Umbilical cord (tissue), 2 donors: ENCODE measurements at places on chromosomes 3 and 15. TPM values are rescaled to one million over a fixed set of nuclear protein-coding genes. Genes with fewer than 3 reads are reported as not detected.

The ST3GAL6 gene
- total RNA-seq, result 12.0 TPM

The ITPKA gene
- total RNA-seq, result 24.1 TPM

DNA sequence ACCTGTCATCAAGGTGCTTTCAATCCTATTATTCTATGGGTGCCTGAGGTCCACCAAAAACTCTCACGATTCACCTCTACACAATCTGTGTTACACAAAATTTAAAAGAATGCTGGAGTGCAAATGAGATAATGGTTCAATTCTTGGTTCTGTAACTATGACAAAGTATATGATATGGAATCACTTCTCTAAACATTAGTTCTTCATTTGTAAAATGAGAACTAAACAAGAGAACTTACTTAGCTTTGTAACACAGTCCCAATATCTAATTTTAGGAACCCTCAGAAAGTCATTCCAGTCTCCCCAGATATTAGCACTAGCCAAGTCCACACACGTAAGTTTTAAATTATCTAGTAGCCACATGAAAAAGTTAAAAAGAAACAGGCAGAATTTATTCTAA is 111.5 kb downstream of the TBL1XR1 start:
- no peak for DNase-seq

DNA sequence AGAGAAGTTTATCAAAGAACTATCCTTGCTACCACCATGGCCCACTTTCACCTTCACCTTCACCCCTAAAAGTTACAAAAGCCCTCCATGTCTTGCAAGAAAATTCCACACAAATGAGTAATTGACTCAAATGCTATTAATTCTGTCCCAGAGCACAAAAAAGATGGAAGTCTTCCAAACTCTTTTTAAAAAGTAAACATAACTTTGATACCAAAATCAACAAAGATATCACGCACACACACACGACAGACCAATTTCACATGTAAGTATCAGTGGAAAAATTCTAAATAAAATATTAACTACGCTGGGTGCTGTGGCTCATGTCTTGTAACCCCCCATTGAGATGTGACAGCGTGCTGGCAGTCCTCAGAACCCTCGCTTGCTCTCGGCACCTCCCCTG is 1.1 kb upstream of the MCCC1 start:
- DNase-seq, result no peak

The PRSS50 gene
- not detected for total RNA-seq

The LRRN1 gene
- 2.4 TPM for total RNA-seq
